ENCODE measurements at places on chromosomes 6 and 20.

GRCh38 chr6:153103319-153103655 is 27.8 kb downstream of the RGS17 start:
- DNase-seq: peak; percentile 14

DNA sequence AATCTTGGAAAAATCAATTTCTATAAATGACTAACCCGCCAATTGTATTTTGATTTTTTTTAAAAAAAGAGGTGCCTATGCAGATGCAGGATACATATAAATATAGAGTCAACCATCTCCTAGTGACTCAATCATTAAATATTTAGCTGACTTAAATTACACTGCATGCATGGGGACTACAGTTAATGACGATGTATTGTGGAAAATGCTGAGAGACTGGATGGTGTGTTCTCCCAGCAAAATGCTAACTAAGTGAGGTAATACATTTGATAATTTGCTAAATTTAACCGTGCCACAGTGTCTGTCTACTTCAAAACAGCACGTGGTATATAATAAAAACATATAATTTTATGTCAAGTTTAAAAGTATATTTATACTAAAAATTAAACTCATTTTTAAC is 341.6 kb downstream of the PRKN start:
- no peak for DNase-seq

- DNase-seq: no peak
Observed at GRCh38 chr6:106422534-106422933, 62.0 kb downstream of the CRYBG1 start.

DNA sequence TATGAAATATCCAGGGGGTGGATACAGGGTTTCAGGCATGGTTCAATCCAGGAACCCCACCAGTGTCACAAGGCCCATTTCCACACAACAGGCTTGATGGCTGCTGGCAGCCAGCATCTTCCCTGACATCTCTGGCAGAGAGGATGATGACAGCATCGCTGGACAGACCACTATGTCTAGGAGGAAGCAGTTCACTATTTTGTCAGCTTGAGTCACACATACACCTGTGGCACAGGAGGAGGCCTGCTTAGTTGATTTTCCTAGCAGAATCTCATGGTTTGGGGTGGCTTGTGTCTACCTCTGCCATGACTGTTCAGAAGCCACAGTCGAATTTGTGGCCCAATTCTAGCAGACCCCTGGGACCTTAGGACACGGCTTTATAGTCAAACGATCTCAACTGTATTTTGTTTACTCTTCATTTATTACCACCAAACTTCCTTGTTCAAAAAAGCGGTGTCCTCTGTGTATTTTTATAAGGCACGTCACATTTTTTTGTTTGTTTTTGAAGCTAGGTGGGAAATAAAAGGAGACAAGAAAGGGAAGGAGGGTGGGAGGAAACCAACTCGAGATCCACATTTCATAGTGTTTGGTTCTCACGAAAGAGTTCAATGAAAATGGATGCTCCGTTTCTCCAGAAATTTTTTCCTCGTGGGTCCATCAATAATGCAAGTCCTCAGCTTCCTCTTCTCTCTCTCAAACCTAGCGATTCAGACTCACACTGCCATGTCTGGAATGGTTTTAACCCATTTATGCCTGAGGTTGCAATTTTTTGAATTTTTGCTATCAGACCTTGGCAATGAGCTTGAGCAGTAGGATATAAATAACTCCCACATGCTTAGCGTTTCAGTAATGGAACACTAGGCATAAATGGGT is 94.4 kb downstream of the TOX2 start:
- DNase-seq: no peak

- DNase-seq: no peak
Observed at GRCh38 chr6:116992546-116992945, 115.5 kb downstream of the RFX6 start.

DNA sequence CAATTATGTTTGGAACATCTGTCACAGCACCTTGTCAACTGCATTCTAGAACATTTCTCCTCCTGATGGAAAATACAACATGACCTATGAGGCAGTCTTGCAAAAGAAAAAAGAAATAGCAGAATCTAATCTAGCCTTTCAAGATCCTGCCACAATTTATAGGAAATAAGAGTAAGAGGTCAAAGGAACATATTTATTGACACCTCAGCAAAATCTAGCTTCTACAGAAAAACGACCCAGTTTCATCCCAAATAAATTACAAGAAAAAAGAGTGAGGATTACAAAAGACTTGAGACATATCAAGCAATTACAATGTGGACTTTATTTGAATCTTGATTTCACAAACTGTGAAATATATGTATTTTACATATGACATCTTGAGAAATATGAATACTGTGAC is 4.2 kb downstream of the FBXO9 start:
- no peak for DNase-seq

DNA sequence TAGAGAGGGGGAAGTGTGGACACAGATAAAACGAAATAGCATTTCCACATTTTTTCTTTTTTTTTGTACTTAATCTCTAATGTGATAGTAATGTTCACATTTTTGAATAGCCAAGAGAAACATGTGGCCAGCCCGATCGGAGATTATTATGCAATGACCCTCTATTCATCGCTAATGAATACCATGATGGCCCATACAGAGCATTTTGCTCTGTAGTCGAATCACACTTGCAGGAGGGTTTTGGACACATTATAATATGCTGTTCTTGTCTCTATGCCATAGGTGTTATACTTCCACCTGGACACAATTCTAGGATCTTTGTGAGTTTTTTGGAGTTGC is 60.1 kb downstream of the MTHFD1L start:
- DNase-seq: no peak

- DNase-seq: no peak
Observed at GRCh38 chr6:119957195-119957594, 607.6 kb upstream of the MAN1A1 start.

GRCh38 chr6:149137594-149137993 is 179.9 kb upstream of the TAB2 start:
- no peak for DNase-seq

DNA sequence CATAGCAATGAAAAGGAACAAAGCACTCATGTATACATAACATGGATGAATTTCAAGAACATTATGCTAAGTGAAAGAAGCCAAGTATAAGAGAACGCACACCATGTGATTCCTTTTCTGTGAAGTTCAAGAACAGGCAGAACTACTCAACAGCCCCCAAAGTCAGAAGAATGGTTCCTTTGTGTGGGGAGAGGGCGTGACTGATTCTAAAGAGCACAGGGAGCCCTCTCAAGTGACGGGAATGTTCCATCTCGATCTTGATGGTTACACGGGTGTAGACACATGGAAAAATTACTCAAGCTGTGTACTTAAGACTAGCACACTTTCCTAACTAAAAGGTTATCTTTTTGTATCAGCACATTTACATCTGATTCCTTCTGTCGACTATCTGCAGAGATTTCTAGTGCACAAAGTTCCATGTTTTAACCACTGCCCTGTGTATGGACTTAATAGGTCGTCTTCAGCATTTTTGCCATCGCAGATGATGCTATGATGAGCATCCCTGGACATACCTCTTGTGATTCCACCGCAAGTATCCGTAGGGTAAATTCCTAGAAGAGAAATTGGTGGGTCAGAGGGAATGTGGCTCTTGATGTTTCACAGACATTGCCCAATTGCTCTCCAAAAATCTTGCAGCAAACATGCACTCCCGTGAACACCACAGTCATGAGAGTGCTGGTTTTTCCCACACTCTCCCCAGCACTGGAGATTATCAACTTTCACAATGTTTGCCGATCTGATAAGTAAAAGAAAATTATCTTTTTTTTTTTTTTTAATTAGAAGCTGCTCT is 279.3 kb downstream of the BMP7 start:
- no peak for DNase-seq

DNA sequence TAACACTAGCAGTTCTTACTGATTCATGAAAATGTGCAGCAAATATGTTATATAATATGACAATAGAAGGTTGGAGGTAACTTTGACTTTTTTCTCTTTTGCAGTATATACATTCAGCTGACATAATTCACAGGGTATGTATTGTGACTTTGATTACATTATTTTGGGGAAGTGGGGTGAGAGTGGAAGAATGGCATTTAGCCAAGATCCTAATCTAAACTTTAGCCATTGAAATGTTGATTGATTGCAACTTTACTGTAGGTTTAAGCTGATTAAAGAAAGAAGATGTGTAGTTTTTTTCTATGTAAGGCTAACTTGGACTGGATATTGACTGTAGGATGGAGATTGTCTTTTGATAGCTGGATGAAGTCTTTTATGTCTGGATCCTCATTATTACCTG is 46.0 kb downstream of the MAPK14 start:
- DNase-seq: no peak

DNA sequence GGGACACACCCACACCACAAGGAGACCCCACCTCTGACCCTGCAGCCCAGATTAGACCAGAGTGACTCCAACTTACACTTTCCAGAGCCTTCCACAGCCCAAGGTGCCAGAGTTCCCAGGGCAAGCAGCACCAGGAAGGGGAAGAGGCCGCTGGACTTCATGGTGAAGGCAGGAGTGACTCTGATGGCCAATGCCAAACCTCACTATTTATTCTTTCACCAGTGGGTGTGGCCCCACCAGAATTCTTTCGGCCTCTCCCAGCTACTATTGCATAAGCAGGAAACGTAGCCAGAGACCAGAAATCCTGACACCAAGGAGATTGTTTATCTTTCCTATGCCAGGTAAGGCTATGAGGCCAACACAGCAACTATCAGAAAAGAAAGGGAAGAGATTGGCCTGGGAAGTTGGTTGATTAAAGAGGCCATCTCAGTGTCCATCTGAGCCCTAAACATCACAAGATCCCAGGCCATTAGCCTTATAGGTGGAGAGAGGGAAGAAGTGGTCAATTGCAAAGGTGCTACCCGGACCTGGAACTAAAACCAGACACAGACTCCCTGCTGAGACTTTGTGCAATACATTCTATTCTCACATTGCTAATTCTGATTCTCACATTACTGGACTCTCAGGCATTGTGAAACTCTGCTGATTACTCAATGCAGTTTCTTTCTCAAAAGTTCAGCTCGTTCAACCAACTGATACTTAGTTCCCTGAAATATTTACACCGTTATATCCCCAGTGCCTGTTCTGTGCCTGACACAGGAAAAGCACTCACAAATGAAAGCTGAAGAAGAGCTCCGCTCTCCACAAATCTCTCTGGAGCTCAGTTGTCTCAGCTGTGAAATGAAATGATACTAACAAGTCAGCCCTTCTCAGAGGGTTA is at the start of gene SLPI:
Gene SLPI, minus strand, starts transcription at position 182 of the 880 bp plus-strand sequence. Its CDS starts 21 bp downstream, at position 161.
- DNase-seq: peak; percentile 61

Measured in body of pancreas (tissue), 4 donors.